ENCODE measurements at places on chromosomes 2 and 18. TPM values are rescaled to one million over a fixed set of nuclear protein-coding genes. Genes with fewer than 3 reads are reported as not detected.
A peak's percentile ranks its signal among the peaks of the same experiment; 100 is the strongest.

- DNase-seq: no peak
These were observed 51.5 kb upstream of the NFATC1 start for GRCh38 chr18:79344208-79344581.

The CNGA3 gene
- not detected for total RNA-seq

DNA sequence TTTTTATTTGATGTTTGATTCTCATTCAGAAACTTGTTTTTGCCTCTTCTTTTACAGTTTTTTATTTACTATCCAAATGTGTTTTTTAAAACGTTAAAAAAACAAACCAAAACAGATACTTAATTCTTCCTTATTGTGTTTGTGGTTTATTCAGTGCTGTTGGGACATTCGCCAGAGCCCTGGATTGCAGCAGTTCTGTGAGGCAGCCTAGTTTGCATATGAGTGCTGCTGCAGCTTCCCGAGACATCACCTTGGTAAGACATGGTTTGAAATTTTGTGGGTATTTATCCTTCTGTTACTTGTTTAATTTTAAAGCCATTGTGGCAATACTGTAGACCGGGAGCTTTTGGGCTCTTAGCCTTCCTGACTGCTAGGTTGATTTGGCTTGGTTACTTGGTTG, 91.2 kb downstream of the MTA3 start:
- no peak for DNase-seq

The TUBA4B gene
- not detected for total RNA-seq

DNA sequence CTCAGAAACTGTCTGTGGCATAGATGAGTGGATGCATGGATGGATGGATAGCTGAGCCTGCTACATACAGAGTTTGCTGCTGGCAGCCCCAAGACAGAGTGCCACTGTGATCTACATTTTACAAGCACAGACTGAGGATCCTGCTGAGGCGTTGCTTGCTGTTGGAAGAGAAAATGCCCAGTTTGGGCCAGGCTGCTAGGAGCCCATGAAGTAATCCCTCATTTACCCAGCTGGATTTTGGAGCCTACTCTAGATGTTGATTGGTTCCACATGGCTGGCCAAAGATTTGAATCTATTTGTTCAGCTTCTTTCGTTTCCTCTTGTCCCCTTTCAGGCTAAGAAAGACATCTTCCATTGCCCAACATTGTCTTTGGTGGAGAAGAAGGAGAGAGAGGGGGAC, 261.3 kb downstream of the CLIP4 start:
- DNase-seq: no peak

The DTNA gene
- total RNA-seq: 1.9 TPM

- DNase-seq: no peak
These were observed 99.6 kb upstream of the MCFD2 start for GRCh38 chr2:47015206-47015605.

GRCh38 chr2:32904074-32904473, 42.7 kb upstream of the LTBP1 start:
- DNase-seq: no peak

- DNase-seq: no peak
These were observed 143.6 kb downstream of the MYO3B start for GRCh38 chr2:170321526-170321925.

DNA sequence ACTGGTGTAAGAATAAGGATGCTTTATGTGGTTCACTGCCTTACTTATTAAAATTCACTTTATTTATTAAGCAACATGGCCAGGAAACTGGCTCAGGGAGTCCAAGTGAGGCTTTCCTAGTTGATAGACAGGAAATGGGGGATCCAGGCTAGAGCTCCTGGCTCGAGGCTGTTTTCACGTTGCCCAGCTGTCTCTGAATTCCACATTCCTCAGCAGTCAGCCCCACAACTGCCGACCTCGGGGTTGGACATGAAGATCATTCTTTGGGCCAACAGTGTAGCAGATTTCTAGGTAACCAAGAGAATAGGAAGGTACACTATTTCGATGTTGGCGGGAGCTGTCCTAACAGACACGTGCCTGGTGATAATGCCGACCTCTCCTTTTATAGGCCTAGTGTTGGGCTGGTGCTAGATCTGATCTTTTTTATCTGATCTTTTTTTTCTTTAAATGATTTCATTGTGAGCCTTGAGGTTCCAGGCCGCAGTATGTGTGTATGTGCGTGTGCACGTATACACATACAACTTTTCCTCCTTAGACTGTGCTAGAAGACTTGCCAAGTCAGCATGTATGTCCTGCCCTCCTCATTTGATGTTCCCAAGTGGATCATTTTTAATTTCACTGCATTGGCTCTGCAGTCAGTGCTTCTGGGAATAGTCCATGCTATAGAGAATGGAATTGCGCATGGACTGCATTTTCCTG, 103.5 kb downstream of the CABLES1 start:
- DNase-seq: peak; percentile 52

The TLX2 gene
- not detected for total RNA-seq

- DNase-seq: no peak
These were observed 32.1 kb downstream of the ATF2 start for GRCh38 chr2:175135862-175136261.

Data from dermis microvascular lymphatic vessel endothelial cell (primary cell).